ENCODE measurements at places on chromosomes 7 and 10.

DNA sequence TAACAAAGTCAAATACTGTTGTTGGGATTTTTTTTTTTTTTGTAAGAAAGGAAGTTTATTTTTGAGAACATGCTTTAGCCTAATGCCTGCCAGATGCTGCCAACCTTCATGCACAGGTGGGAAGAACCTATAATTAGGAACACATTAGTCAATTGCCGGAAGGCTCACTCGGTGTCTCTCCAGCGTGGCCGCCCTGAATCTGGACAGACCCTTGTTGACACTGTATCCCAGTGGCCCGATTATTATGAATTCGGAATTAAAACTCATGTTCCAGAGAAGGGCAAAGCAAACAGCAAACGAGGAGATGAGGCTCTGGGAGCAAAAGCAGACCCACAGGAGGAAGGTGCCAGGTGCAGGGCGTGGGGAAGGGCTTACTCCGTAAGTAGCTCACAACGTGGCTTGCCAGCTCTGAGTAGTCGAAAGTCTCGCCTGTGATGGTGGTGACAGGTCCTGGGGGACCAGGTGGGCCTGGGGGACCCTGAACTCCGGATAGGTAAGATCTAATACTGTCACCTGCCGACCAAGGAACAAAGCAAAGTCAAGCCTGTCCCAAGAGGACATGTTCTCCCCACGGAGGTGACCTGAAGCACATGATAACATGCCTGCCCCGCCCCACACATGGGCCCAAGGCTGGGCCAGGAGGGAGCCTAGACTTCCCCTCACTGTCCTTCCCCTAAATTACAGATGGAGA, 48.3 kb downstream of the COL17A1 start:
- no peak for DNase-seq

DNA sequence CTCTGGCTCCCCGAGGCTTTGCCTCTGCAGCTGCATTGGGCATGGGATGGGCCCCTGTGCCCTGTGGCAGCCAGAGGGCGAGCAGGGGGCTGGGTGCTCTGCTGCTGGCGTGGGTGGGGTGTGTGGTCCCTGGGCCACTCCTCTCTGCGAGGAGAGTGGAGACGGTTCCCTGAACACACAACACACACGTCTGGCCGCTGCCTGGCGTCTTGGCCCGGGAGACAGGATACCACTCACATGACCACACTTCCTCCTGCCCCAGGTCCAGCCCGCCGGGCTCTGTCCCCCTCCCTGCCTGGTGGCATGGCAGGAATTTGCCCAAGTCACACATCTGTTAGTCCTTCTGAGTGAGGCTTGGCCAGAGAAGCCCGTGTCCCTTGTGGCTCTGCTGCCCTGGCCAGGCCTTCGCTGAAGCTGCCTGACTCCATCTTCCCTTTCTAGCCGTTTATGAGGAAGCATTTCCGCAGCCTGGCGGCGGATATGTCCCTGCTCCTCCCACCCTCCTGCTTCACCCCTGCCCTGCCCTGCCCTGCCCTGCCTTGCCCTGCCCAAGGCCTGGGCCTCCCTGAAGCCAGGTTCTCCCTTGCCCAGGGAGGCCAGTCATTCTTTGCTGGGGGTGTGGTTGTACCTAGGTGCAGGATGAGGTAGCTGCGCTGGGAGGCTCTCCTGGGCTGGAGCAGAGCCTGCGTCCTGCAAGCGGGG, 3.0 kb downstream of the BRI3 start:
- no peak for DNase-seq

DNA sequence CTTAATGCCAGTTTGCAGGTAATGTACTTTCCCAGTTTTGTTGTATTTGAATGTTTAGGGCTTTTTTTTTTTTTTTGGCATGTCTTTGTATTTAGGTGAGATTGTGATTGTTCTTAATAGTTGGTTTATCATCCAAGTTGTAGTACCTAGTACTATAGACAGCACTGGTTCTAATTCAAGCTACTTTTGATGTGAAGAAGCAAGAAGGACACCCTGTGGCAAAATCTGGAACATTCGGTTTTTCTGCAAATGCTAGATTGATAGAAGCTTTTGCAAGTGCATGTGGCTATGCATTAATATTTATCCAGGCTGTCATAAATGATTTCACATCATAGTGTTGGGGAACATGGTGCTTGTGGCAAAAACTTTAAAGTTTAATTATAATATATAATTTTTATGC, 248.9 kb downstream of the FOXP2 start:
- DNase-seq = peak; percentile 30

- DNase-seq = no peak
Observed at GRCh38 chr7:28768577-28769147, 189.5 kb downstream of the TRIL start.

DNA sequence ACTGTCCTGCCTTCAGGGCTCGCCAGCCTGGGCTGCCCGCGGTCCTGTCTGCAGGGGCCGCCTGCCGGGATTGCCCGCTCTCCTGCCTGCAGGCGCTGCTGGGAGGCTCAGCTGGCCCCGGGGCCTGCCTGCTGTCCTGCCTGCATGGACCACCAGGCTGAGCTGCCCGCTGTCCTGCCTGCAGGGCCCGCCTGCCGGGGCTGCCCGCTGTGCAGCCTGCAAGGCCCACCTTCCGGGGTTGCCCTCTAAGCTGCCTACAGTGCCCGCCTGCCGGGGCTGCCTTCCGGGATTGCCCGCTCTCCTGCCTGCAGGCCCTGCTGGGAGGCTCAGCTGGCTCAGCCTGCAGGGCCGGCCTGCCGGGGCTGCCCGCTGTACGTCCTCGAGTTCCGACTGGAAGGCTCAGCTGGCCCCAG, 164.4 kb downstream of the GLRX3 start:
- DNase-seq = peak; percentile 61

DNA sequence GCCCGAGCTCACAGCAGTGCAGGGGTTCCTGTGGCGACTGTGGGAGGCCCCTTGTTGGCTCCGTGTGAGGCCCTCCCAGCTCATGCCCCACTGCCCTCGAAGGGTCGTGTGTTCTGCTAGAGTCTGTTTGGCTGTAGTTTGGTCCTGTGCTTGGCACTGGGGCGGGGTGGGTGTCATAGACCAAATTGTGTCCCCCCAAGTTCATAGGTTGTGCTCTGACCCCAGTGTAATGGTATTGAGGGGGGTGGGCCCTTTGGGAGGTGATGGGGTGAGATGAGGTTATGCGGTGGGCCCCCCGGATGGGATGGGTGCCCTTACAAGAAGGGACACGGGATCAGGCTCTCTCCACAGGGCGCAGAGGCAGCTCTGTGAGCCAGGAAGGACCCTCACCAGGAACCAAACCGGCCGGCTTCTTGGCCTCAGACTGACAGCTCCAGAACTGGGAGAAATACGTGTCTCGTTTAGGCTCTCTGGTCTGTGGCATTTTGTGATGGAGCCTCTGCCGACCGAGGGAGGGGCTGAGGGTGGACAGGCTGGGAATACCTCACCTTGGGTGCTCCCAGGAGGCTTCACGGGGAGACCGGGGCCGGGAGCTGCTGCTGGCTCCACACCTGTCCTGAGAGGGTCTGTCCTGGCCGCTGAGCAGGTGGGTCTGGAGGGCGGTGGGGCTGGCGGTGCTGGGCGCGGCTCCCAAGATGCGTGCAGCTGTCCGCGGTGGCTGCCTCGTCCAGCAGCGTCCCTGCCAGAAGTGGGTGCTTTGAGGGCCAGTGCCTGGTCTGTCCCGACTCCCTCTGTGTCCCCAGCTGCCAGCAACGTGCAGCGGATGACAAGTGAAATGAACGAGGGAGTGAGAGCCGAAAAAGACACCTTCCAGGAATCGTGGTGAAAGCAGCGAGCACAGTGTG, 89.4 kb downstream of the INPP5A start:
- DNase-seq = peak; percentile 18

GRCh38 chr10:14656052-14656730, 118.5 kb downstream of the FAM107B start:
- no peak for DNase-seq

GRCh38 chr7:107179326-107180164, 10.7 kb downstream of the HBP1 start:
- DNase-seq = no peak

- no peak for DNase-seq
Observed at GRCh38 chr10:93420091-93420490, 62.0 kb downstream of the MYOF start.

DNA sequence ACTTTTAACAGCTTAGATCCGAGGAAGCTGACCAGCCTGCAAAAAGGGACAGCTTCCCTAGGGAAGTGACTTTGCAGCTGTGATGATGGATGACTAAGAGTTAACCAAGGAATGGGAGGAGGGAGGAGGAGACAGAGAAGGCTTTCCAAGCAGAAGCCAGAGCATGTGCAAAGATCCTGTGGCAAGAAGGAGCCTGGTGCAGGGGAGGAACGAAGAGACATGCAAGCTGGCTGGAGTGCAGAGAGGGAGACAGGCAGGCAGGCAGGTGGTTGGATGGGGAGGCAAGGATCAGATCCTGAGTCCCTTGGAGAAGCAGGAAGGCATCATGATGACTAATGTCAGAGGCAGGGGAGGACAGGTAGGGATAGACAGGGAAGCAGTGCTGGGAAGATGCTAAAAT, 148.8 kb downstream of the PFKFB3 start:
- no peak for DNase-seq

DNA sequence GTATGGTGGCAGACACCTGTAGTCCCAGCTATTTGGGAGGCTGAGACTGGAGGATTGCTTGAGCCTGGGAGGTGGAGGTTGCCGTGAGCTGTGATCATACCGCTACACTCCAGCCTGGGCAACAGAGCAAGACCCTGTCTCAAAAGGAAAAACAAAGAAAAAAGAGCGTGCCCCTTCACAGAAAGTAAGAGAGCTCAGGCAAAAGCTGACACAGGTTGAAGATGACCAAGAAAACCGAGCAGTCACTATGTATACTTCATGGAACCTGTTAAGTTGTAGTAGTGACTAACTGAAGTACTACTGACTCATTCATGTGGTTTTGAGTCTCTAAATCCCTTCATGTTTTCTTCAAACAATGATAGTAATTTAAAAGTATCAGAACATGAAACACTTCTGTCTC, 1.2 kb upstream of the PRRT4 start:
- DNase-seq = no peak

- DNase-seq = no peak
Observed at GRCh38 chr7:152894295-152895170, 135.0 kb downstream of the ACTR3B start.

- no peak for DNase-seq
Observed at GRCh38 chr10:86073199-86073977, 293.2 kb downstream of the GRID1 start.

- no peak for DNase-seq
Observed at GRCh38 chr10:99784727-99785441, 2.4 kb downstream of the ABCC2 start.

- no peak for DNase-seq
Observed at GRCh38 chr7:115135769-115136410, 214.0 kb downstream of the MDFIC start.

GRCh38 chr10:87598700-87599099, 61.0 kb upstream of the PAPSS2 start:
- DNase-seq = no peak

DNA sequence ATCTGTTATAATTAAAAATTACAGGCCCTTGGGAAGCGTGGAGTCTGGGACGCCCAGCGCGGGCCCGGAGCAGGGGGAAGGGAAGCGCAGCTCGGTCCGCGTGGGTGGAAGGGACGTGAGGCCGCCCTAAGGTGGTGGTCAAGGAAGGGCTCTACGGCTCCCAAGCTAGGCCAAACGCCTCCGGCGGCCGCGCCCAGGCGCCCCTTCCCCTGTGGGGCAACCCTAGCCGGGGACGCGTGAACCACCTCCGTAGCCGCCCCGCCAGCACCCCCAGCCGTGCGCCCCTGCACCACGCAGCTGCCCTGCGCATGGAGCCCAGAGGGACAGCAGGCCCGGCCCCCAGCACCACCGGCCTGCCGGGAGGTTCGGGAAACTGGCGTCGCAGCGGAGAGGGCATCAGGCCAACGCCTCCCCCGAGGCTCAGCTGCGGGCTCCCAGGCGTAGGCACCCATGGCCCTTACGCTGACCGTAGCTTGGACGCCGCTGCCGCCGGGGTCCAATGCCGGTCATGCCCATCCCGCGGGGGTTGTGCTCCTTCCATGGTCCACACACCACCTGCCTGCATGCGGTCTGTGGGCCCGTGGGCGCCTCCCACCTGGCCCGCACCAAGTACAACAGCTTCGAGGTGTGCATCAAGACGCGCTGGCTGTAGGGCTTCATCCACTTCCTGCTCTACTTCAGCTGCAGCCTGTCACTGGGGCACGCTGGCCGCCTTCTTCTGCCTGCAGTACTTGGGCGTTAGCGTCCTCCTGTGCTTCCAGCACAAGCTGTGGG, 166.7 kb downstream of the SEPTIN7 start:
- DNase-seq = no peak

GRCh38 chr10:63829020-63829419, 307.8 kb downstream of the REEP3 start:
- DNase-seq = no peak

GRCh38 chr10:123995082-123995460, 98.3 kb downstream of the CHST15 start:
- no peak for DNase-seq

DNA sequence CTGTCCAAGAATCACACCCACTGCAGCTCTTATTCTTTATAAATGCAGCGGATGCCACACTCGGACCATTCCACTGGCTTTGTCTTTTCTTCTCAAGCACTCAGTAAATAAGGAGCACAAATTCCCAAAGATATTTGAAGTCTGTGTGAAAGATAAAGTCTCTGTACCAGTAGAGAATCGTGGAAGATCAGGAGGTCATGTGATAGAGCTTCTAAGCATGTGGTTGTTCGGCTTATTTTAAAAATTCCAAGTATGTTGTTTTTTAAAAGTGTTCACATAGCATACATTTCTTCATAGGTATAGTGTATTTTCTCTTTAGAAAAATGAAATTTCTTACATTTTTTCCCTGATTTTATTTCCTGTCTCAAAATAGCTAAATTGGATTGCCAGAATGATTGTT, 75.8 kb downstream of the NOC3L start:
- no peak for DNase-seq

DNA sequence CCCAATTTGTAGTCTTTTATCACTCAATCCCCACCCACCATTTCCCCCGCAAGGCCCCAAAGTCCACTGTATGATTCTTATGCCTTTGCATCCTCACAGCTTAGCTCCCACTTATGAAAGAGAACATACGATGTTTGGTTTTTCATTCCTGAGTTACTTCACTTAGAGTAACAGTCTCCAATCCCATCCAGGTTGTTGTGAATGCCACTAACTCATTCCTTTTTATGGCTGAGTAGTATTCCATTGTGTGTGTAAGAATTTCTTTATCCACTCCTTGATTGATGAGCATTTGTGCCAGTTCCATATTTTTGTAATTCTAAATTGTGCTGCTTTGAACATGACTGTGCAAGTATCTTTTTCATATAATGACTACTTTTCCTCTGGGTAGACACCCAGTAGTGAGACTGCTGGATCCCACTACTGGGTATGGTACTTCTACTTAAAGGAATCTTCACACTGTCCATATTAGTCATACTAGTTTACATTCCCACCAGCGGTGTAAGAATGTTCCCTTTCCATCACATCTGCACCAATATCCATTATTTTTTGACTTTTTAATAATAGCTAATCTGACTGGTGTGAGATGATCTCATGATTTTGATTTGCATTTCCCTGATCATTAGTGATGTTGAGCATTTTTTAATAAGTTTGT, 152.6 kb downstream of the JMJD1C start:
- DNase-seq = no peak

DNA sequence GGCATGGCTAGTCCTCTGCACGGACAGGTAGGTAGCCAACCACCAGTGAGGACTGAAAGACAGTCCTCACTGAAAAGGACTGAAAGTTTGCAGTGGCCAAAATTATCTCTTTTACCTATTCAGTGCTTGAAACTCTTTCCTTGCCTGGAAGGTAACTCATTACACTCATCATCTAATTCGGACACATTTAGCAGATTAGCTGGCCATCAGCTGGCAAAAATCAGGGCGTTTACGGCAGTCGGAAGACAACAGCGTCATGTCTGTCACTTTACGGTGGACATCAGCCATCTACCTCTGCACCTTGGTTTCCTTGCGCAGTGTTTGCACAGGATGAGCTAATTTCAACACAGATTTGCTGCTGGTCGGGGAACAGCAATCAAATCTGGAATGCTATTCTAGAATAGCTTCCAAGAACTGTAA, 740 bp downstream of the ANXA7 start:
- peak; percentile 25 for DNase-seq

Measured in SHP77 (cell line).